ENCODE measurements at places on chromosomes 16 and 17. TPM values are rescaled to one million over a fixed set of nuclear protein-coding genes. Genes with fewer than 3 reads are reported as not detected.

The GNG13 gene
- 0.81 TPM for total RNA-seq

The ANKRD40CL gene
- total RNA-seq = 0.64 TPM

The NT5M gene
- 3.3 TPM for total RNA-seq

The ADAD2 gene
- total RNA-seq = not detected

The GRAPL gene
- 0.90 TPM for total RNA-seq

The CD7 gene
- 2.9 TPM for total RNA-seq

The HCFC1R1 gene
- total RNA-seq = 45.3 TPM

- ATAC-seq = no peak
Measured at GRCh38 chr17:82924812-82925211, 85.0 kb upstream of the ZNF750 start.

DNA sequence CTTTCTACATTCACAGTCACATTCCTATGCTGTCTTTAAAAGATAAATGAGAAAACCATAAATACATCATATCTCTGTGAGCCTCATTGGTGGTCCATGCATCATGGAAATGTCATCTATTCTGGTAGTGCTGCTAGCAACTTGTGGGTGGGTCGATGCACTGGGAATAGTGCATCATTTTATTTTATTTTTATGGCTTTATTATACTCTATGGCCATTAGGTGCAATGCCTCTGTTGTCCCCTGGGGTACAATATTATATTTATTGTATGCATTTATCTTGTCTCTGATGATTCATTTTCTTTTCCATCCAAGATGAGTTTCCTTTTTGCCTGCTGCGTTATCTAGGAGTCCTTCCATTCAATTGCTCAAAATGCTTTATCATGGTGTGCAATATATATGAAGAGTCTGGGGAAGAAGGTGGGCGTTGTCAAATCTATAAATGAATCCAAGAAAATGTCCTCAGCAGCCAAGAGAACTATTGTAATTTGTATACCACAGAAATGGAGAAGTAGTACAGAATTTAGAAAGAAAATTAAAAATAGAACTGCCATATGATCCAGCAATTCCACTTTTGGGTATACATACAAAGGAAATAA, 324.0 kb downstream of the KCNJ2 start:
- peak; percentile 85 for ATAC-seq

- ATAC-seq = peak; percentile 95
Measured at GRCh38 chr16:57485916-57486857, at the start of gene DOK4. Gene DOK4, minus strand, starts transcription at chr16:57486493. Its CDS starts 6,986 bp downstream, at chr16:57479507.

GRCh38 chr17:33657181-33657580, 364.1 kb upstream of the ASIC2 start:
- ATAC-seq = no peak

DNA sequence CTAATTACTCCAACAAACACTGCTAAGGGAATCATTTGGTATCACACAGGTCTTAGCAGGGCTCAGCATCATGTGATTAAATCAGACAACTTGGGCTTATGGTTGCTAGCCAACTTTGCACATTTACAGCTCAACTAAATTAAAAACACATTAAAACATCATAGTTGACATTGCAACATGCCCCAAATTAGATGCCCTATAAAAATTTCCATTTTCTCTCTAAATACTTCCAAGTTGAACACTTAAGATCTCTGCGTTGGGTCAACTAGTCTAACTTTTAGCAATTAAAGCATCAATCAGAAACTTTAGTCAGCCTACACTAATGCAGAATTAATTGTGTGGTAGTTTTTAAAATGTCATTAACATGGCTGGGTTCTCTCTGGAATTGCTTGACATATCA, 12.1 kb downstream of the DNAJC7 start:
- ATAC-seq = no peak

GRCh38 chr17:47615766-47616424, 33.8 kb upstream of the KPNB1 start:
- ATAC-seq = peak; percentile 60

GRCh38 chr17:66747578-66748275, 87.2 kb upstream of the CACNG5 start:
- ATAC-seq = peak; percentile 62

- no peak for ATAC-seq
Measured at GRCh38 chr16:73142053-73142854, 94.3 kb upstream of the ZFHX3 start.

DNA sequence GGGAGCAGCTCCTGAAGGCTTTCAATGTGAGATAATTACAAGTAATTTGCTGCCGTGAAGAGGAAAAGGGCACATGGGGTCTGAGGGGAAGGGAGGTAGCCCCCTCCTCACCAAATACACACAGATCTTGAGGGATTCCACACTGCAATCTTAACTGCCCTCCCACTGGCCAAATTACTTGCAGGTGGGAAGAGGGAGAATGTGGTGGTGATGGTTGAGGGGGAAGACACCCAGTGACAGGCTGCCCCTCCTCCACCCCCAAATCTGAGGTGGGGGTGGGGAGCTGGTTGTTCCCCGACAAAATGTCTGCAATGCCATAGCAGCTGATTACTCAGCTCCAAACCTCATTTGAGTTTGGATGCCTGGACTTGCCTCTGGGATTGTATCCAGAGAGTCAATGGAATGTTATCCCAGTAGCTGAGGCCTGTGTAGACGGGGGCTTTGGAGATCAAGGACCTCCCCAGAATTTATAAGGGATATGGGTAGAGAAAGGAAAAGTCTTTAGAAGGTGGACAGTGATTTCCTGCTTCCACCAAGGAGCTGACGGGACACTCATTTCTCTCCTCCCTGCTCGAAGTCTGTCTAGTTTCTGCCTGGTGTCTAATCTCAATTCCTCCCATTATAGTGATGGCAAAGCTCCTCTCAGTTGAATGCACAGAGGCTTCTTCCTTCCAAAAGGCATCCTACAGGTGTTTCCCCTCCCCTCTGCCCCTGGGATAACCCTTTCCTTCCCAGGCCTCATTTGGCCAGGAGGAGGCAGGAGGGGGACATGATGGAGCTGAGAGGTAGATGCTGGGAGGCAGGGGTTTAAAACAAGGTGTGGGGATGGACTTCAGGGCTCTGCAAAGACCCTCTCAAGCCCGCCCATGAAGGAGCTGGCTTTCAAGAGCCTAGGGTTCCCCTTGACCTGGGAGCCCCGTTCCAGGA, 8.7 kb downstream of the DLX4 start:
- no peak for ATAC-seq

- ATAC-seq = no peak
Measured at GRCh38 chr17:66677201-66677981, 157.5 kb upstream of the CACNG5 start.

GRCh38 chr17:54795046-54795445, 105.6 kb upstream of the TOM1L1 start:
- ATAC-seq = no peak

- ATAC-seq = no peak
Measured at GRCh38 chr16:78501744-78502143, 402.3 kb downstream of the WWOX start.

- no peak for ATAC-seq
Measured at GRCh38 chr17:44282264-44282663, 14.3 kb upstream of the SLC4A1 start.

DNA sequence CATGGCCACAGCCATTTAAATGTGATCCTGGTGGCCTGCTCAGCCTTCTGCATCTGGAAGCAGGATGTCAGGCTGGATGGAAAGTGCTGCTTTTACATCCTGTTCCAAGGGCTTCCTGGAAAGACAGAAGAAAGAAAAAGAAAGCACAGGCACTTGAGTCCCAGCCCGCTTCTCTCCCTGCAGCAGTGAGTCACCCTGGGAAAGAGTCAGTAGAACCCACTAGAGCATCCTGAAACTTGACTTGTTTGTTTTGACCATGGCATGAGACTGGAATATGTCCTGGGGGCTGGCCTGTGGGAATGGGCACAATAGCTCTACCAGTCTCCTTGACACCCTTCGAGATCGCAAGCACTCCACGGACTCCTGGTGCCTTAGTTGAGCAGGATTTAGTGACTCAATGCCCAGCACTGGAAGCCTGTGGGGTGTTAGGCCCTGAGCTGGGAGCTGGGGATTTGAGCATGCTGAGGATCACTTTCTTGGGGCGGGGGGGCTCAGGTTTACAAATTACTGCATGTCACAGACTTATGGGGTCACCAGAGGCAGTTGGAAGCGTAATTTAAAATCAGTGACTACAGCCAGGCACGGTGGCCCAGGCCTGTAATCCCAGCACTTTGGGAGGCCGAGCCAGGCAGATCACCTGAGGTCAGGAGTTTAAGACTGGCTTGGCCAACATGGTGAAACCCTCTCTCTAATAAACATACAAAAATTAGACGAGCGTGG, 22.1 kb upstream of the GNA13 start:
- ATAC-seq = no peak

- no peak for ATAC-seq
Measured at GRCh38 chr16:31074814-31075183, 577 bp downstream of the ZNF646 start.

GRCh38 chr16:825341-826061, 25.0 kb upstream of the GNG13 start:
- peak; percentile 76 for ATAC-seq

DNA sequence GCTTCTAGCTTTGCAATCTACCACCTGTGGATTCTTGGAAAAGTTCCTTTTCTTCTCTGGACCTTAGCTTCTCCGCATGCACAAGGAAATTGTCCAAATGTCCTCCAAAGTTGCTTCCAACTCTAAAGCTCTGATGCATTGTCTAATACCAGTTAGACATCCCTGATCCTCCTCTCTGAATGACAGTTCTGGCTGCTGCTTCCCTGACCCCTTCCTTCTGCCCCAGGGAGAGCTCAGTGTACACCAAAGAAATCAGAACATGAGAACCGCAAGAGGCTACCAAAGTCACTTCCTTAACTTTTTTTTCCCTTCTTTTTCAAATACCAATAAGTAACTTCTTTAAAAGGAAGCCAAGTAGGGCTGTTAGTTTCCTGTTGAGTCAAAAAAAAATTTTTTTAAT, 79.7 kb upstream of the CES5A start:
- no peak for ATAC-seq

GRCh38 chr17:61663310-61663709, 72.3 kb upstream of the NACA2 start:
- ATAC-seq = no peak

- no peak for ATAC-seq
Measured at GRCh38 chr17:72862276-72862999, 230.1 kb downstream of the SLC39A11 start.

- ATAC-seq = peak; percentile 10
Measured at GRCh38 chr16:75264999-75265910, 13.8 kb upstream of the BCAR1 start.

GRCh38 chr16:88746506-88746905, 38.5 kb downstream of the PIEZO1 start:
- peak; percentile 55 for ATAC-seq
